Cardiac atrium fibroblast (primary cell): ENCODE measurements at places on chromosomes 3 and 15. TPM values are rescaled to one million over a fixed set of nuclear protein-coding genes. Genes with fewer than 3 reads are reported as not detected.

The JAGN1 gene
- total RNA-seq = 55.6 and 71.6 TPM in 2 replicates

The KLHL6 gene
- 0.32 TPM in 1 of 2 replicates, not detected in the other for total RNA-seq

The SUCNR1 gene
- total RNA-seq = under 0.01 TPM in 1 of 2 replicates, not detected in the other

The CCDC33 gene
- total RNA-seq = not detected in 2 replicates

The CTXN2 gene
- not detected in 2 replicates for total RNA-seq

The CACNA2D2 gene
- not detected in 2 replicates for total RNA-seq

The CHST13 gene
- not detected in 2 replicates for total RNA-seq

The SNRPA1 gene
- total RNA-seq = 25.5 and 27.1 TPM in 2 replicates

The POPDC2 gene
- 0.81 TPM in 1 of 2 replicates, not detected in the other for total RNA-seq

The SATB1 gene
- total RNA-seq = 6.0 and 7.9 TPM in 2 replicates

The PLA2G4D gene
- not detected in 2 replicates for total RNA-seq

The DGKG gene
- total RNA-seq = 0.16 and 0.72 TPM in 2 replicates

The FBXW12 gene
- total RNA-seq = not detected in 2 replicates

The USP3 gene
- total RNA-seq = 16.6 and 26.7 TPM in 2 replicates

The ST3GAL6 gene
- 10.7 and 20.6 TPM in 2 replicates for total RNA-seq

The ANKDD1A gene
- total RNA-seq = 2.3 and 5.4 TPM in 2 replicates

The CHRD gene
- 0.18 and 0.32 TPM in 2 replicates for total RNA-seq

The MYRIP gene
- 0.54 and 0.65 TPM in 2 replicates for total RNA-seq

The PATL2 gene
- total RNA-seq = under 0.01 TPM in 1 of 2 replicates, not detected in the other

The KCNMB3 gene
- total RNA-seq = 0.16 and 0.90 TPM in 2 replicates

The CEMIP gene
- total RNA-seq = 420 and 537 TPM in 2 replicates

The APPL1 gene
- total RNA-seq = 16.4 and 24.3 TPM in 2 replicates

The TLR9 gene
- not detected in 2 replicates for total RNA-seq

The SCN11A gene
- total RNA-seq = under 0.01 TPM in 1 of 2 replicates, not detected in the other

The CCR2 gene
- not detected in 2 replicates for total RNA-seq

The PYGO1 gene
- total RNA-seq = 3.8 and 9.2 TPM in 2 replicates

The AADACL2 gene
- not detected in 2 replicates for total RNA-seq

The ZNF660 gene
- total RNA-seq = 0.32 and 0.90 TPM in 2 replicates

The SLC30A4 gene
- total RNA-seq = 4.5 and 8.3 TPM in 2 replicates

The INSYN1 gene
- 2.9 and 7.4 TPM in 2 replicates for total RNA-seq

The STRIT1 gene
- total RNA-seq = not detected in 2 replicates

The DPPA4 gene
- total RNA-seq = not detected in 2 replicates

The BLM gene
- 1.6 and 2.3 TPM in 2 replicates for total RNA-seq

The RGMA gene
- 2.7 and 7.0 TPM in 2 replicates for total RNA-seq

The VWA5B2 gene
- not detected in 2 replicates for total RNA-seq

The CLSTN2 gene
- 3.1 and 4.2 TPM in 2 replicates for total RNA-seq

The KBTBD13 gene
- not detected in 2 replicates for total RNA-seq

The LHFPL4 gene
- total RNA-seq = not detected in 2 replicates

The ATP2B2 gene
- total RNA-seq = not detected in 2 replicates

The GAP43 gene
- not detected in 2 replicates for total RNA-seq

The HYAL1 gene
- total RNA-seq = 5.0 and 6.1 TPM in 2 replicates

The SERINC4 gene
- total RNA-seq = not detected in 2 replicates

The DUOX2 gene
- total RNA-seq = not detected in 2 replicates

The FOXL2 gene
- total RNA-seq = not detected in 2 replicates

The ZBED2 gene
- not detected in 2 replicates for total RNA-seq

The COL7A1 gene
- total RNA-seq = 5.4 and 14.9 TPM in 2 replicates

The REC114 gene
- total RNA-seq = not detected in 2 replicates

The PARL gene
- total RNA-seq = 28.7 and 39.0 TPM in 2 replicates

The PLA2G4E gene
- not detected in 2 replicates for total RNA-seq

The CCDC9B gene
- 1.1 and 5.2 TPM in 2 replicates for total RNA-seq

The TNNC1 gene
- not detected in 2 replicates for total RNA-seq
